Breast epithelium (tissue), 4 donors: ENCODE measurements at places on chromosomes 1 and 21. TPM values are rescaled to one million over a fixed set of nuclear protein-coding genes. Genes with fewer than 3 reads are reported as not detected.

Gene SLC2A5
- total RNA-seq: 2.3 TPM

DNA sequence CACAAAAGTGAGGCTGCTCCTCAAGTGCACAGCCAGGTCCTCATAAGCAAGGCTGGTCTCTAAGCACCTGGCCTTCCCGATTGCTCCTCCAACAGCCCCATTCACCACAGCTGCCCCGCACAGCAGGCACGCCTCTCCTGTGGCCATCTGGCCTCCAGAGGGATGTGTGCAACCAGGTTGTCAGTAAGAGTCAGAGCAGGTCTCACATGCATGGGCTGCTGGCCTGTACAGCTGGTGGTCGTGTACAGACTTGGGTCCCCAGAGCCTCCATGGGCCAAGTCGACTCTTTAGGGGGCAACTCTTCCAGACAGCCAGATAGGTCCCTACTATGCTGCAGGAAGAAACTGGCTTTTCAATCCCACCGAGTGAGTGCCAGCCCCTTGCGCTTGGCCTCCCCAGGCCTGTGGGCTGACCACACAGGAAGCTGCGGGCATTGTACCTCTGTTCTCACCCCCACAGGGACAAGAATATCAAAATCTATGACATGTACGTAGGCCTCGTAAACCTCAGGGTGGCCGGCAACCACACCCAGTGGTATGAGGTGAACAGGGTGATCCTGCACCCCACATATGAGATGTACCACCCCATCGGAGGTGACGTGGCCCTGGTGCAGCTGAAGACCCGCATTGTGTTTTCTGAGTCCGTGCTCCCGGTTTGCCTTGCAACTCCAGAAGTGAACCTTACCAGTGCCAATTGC lies 1.4 kb downstream of the PRSS38 start:
- no peak for DNase-seq

DNA sequence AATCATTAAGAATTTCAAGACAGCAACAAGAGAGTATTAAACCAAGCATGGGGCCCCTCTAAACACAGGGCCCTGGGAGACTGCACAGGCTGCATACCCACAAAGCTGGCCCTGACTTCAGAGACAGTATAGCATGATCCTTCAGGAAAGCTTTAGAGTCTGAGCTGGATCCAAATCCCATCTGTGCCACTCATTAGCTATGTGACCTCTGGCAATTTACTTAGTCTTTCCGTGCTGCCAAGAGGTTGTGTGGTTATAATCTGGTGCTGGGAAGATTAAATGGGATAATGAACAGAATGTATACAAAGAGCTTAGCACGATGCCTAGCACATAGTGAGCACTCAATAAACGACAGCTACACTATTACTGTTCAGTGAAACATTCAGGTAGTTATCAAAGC lies 4.0 kb downstream of the PHC2 start:
- no peak for DNase-seq

DNA sequence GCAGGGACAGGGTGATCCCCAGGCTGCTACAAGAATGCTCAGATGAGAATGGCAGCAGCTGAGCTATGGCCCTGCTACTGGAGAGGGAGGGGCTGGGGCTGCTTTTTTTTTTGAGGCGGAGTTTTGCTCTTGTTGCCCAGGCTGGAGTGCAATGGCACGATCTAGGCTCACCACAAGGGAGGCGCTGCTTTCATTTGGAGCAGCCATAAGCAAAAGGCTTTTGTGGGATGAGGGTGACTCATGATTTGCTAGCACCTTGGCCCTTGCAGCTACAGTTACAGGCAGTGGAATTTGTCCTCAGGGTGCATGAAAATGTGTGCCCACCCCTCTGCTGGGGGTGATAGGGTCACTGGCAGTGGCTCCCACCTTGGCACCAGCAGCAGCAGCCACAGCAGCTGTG lies 32.4 kb upstream of the CYP4A22 start:
- DNase-seq: no peak

DNA sequence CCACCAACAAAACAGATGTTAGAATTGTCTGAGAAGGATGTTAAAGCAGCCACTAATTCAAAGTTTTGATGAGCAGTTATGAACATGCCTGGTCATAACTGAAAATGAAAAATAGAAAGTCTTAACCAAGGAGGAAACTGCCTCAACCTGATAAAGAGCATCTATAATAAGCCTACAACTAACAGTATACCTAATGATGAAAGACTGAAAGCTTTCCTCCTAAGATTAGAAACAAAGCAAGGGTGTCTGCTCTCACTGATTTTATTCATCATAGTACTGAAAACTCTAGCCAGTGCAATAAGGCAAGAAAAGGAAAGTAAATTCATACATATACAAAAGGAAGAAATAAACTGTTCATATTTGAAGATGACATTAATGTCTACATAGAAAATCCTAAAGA lies 82.0 kb downstream of the KCNK1 start:
- no peak for DNase-seq

- DNase-seq: no peak
Observed at GRCh38 chr1:234144901-234145300, 228.4 kb upstream of the COA6 start.

Gene KIF21B
- 2.6 TPM for total RNA-seq

Gene NUDT4B
- total RNA-seq: 47.5 TPM

Gene FMO3
- 19.3 TPM for total RNA-seq

- DNase-seq: no peak
Observed at GRCh38 chr1:28759257-28759656, 22.5 kb downstream of the YTHDF2 start.

GRCh38 chr1:226642421-226642820 lies 93.9 kb downstream of the STUM start:
- DNase-seq: no peak
